ENCODE measurements at places on chromosomes 5 and 9.

GRCh38 chr9:126646162-126646561 lies 32.4 kb downstream of the LMX1B start:
- no peak for DNase-seq

GRCh38 chr5:141919218-141920119 lies 4.2 kb upstream of the DELE1 start:
- peak; percentile 35 for DNase-seq

DNA sequence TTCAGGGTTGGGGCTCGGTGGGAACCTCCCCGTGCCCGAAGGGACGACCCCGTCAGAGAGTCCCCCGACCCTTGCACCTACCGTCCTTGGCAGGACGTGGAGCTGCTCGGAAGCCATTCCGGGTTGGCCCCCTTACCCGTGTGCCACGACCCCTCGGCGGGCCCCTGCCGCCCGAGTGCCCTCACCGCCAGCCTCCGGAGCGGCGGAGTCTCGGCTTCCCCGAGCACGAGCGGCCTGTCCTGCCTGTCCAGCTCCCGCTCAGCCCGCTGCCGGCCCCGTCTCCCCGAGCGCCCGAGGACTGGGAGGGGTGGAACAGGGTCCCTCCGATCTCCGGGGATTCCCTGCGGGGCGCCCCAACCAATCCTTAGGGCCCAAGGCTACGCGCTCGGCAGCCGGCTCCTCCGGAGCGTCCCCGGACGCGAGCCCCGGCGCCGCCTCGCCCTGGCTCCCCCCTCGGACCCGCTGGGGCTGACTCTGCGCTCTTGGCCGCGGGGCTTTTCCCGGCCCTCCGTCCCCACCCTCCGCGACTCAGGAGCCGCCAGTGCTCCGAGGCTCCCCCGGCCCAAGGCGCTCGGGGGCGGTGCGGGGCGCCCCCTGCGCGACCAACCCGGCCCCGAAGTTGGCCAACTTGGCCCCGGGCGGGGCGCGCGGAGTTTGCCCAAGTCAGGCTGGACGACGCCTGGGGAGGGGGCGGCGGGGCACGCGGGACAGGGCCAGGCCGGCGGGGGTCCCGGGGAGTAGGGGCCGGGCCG lies 654 bp downstream of the ADAMTS2 start:
- no peak for DNase-seq

- DNase-seq, result peak; percentile 80
These were observed 130.1 kb downstream of the LRRC70 start for GRCh38 chr5:62708481-62709325.

- no peak for DNase-seq
These were observed 456.3 kb upstream of the WWC1 start for GRCh38 chr5:167835146-167835545.

GRCh38 chr5:107047048-107047447 lies 623.7 kb downstream of the EFNA5 start:
- no peak for DNase-seq

DNA sequence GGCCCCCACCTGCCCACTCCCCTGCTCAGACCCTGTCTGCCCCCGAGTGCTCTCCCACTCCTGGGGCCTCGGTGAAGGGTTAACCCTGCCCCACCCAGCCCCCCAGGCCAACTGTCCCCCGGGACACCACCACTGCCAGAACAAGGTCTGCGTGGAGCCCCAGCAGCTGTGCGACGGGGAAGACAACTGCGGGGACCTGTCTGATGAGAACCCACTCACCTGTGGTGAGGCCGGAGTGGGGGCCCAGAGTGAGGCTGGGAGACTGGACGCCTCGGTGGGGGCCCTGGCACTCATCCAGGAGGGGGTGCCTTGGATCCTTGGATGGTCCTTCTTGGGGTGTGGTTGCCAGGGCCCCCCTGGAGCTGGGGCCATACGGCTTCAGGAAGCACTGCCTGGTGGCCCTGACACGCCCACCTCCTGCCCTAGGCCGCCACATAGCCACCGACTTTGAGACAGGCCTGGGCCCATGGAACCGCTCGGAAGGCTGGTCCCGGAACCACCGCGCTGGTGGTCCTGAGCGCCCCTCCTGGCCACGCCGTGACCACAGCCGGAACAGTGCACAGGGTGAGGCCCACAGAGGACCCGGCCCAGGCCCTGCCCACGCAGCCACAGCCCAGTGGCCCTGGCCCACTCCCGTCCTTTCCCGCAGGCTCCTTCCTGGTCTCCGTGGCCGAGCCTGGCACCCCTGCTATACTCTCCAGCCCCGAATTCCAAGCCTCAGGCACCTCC lies 2.1 kb downstream of the MAMDC4 start:
- no peak for DNase-seq

DNA sequence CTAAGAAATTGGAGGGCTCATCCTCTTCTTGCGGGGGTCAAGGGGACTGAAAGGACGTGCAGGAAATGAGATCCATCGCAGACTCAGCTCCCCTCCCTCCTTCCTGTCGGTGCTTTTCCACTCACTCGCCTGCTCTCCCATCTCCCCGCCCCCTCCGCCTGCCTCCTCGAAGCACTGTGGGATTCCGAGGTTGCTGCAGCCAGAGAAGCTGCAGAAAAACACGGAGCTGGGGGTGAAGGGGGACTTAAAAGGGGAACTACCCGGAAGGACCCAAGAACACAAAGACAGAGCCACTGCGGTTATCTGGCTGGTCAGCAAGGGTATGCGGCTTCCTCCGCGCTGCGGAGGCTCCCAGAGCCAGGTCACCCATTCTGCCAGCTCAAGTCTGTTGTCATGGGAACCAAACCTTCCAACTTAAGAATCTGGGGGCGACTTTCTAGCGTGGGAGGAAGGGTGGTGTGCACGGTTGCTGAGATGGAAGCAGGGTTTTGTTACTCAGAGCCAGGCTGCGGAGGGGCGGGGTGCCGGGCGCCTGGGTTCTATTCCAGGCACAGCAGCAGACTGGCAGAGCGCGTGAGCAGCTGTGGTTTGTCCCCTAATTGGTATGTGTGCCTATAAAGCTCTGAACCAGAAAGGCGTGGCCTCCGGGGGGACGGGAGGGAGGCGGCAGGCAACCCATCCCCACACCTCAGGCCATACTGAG lies 24.9 kb downstream of the PCDHGC5 start:
- DNase-seq, result peak; percentile 85

GRCh38 chr9:20437476-20437875 lies 184.8 kb downstream of the MLLT3 start:
- no peak for DNase-seq

DNA sequence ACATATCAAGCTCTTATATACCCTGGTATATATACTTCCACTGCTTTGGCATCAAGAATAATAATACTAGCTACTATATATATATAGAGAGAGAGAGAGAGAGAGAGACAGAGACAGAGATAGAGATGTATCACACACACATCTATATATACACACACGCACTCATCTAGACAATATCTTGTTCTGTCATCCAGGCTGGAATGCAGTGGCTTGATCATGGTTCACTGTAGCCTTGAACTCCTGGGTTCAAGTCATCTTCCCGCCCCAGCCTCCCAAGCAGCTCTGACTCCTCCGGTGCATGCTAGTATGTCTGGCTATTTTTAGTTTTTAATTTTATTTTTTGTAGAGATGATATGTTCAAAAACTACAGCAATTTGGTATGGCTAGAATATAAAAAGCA lies 22.5 kb downstream of the ANKHD1 start:
- DNase-seq, result no peak

- no peak for DNase-seq
These were observed 26.1 kb upstream of the ANXA6 start for GRCh38 chr5:151183456-151184245.

DNA sequence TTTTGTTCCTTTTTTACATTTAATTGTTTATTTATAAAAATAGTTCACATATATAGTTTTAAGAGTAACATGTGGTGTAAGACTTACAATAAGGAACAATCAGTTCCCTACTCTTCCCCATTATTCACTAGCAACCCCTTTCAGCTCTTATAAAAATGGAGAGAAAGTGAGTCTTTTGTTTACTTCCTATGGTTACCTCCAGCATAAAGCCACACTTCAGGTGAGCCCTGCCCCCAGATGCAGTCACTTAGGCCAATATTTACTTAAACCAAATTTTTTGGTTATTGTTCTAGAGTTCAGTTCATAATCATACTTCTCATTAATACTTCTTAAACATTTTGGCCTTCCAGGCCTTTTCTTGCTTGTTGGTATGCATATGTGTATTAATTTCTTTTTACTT lies 33.7 kb downstream of the UBE2R2 start:
- DNase-seq, result no peak

DNA sequence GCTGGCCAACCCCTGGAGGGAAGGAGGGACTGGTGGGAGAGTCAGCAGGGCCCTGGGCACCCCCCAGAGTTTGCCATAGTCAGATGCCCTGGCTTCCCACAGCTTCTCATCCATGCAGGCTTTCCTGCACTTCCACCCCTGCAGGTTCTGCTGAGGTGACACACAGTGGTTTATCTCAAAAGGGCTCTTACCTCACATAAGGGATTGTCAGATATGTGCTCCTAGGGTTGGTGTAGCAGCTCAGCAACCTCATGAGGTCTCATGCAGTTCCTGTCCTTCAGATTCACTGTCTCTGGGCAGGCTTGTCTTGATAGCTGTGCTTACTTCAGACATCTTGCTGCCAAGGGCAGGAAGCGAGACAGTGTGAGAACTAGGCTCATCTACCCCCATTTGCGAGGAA lies 143.4 kb downstream of the KDM4C start:
- DNase-seq, result no peak

DNA sequence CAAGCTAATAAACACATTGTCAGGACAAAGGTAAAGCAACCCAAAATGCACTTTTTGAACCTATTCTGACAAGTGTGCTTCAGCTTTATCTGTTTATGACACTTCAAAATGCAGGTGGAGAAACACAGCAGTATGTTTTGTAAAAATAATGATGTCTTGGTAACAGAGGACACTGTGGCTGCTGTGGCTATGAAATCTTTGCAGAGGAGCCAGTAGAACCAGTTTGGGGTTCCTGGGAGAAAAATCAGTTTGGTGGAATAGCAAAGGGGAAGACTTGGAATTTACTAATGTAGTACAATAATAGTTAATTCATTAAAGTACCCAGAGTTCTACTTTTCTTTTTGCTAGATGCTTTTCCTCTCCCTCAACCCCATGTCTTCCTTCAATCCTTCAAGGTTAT lies 40.6 kb downstream of the SIL1 start:
- DNase-seq, result no peak

Data from MV-4-11 (cell line).